Parietal lobe (tissue), 2 donors: ENCODE measurements at places on chromosomes 11 and 22. TPM values are rescaled to one million over a fixed set of nuclear protein-coding genes. Genes with fewer than 3 reads are reported as not detected.

The SCGB1A1 gene
- not detected for total RNA-seq

The C22orf31 gene
- total RNA-seq: not detected

The NTM gene
- 266 TPM for total RNA-seq

The SCN2B gene
- total RNA-seq: 3.4 TPM

The LARGE1 gene
- 56.0 TPM for total RNA-seq

The F2 gene
- total RNA-seq: 0.63 TPM

The GLB1L3 gene
- 0.94 TPM for total RNA-seq
